Activated CD4-positive, CD25-positive, alpha-beta regulatory T cell (primary cell): ENCODE measurements at places on chromosomes 5 and 9.

GRCh38 chr5:59709846-59710245 is 183.7 kb downstream of the PDE4D start:
- no peak for DNase-seq

DNA sequence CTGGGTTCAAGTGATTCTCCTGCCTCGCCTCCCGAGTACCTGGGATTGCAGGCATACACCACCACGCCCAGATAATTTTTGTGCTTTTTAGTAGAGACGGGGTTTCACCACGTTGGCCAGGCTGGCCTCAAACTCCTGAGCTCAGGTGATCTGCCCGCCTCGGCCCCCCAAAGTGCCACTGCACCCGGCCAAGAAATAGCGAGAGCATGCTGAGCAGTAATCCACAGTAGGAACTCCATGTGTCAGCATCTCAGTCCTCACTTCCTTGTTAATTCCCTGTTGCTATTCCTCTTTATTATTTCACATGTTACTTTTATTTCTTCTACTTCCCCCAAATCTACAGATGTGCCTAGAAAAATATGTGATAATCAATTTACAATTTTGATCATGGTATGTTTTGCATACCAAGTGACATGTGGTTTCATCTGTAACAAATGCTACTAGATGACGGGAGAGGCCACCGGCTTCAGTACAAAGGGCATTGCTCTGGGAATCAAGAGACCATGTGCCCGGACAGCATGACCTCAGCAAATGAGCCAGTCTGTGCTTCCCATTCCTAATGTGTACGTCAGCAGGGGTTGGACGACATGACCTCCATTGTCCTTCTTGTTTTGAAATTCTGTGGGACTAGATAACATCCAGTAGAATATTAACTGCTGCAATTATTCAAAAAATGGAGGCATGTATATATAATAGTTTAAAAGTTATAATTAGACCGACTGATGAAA is 61.6 kb downstream of the FNBP1 start:
- no peak for DNase-seq

DNA sequence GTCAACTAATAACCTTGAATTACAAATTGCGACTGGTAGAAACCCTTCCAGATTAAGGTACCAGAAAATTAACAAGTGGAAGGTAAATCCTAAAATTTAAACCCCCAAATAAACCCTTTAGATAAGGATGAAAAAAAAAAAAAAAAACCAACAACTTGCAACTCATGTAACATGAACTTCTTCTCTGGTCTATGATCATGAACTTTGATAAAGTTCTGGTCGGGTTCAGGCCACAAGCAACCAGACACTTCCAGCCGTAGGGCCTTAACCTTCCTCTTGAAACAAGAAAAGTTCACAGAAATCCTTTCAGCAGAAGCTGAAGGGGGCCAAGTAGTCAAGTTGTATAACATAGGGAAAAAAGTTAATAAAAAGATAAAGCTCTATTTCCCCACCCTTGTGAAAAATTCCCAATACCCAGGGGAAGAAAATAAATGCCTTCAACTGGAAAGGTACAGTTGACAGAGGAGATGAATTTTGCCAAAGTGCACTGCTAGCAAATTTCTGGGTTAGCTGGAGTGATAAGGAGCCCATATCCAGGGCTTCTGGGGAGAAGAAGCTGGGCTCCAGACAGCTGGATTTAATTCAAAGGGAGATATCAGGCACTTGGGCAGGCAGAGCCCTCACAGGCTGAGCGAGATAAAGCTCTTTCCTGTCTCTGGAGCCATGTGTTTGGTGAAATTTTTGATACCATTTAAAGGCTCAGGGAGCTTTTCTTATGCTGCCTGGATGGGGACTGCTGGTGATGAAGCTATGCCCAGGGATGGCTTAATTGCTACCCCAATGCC is 234.2 kb upstream of the PANK3 start:
- DNase-seq: no peak

DNA sequence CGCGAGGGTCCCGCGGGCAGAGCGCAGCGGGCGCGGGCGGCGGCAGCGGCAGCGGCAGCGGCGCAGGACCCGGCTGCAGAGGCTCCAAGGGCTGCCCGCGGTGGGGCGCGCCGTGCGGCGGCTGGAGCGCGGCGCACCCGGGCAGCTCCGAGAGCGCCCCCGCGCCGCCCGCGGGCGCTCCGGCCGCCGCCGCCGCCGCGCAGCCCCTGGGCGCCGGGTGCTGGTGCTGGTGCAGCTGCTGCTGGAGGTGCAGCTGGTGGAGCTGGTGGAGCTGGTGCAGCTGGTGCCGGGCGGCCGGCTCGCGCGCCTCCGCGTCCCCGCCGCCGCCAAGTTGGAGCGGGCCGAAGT is 644 bp downstream of the IER5L start:
- no peak for DNase-seq

- no peak for DNase-seq
Measured at GRCh38 chr9:73149371-73150067, 2.1 kb upstream of the ANXA1 start.

- no peak for DNase-seq
Measured at GRCh38 chr5:123454259-123454911, 31.2 kb upstream of the CEP120 start.

DNA sequence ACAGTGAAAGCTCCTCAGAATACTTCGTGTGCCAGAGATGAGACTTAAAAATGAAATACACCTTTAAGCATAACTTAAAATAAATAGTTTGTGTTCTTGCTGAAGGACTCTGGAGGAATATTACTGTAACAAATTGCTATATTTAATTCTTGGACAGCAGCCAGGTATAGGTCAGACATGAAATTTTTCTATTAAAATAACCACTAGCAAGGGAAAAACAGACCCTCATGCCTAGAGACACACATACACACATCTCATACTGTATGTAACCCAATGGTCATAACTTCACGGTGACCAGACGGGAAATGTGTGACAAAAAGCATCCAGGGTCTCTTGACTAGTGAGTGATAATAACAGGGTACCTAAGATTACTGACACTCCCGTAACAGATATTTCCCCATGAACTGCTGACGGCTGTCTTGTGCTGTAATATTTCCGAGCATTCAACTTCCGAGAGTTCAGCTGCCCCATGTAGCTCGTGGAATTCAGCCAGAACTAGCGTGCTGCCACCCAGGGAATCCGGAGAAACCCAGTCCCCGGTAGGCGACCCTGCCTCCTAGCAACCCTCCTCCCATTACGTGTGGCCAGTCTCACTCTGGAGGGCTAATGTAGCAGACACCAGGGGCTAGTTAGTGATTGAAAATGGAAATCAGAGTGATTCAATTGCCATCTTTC is 2295.1 kb upstream of the WWC1 start:
- no peak for DNase-seq

DNA sequence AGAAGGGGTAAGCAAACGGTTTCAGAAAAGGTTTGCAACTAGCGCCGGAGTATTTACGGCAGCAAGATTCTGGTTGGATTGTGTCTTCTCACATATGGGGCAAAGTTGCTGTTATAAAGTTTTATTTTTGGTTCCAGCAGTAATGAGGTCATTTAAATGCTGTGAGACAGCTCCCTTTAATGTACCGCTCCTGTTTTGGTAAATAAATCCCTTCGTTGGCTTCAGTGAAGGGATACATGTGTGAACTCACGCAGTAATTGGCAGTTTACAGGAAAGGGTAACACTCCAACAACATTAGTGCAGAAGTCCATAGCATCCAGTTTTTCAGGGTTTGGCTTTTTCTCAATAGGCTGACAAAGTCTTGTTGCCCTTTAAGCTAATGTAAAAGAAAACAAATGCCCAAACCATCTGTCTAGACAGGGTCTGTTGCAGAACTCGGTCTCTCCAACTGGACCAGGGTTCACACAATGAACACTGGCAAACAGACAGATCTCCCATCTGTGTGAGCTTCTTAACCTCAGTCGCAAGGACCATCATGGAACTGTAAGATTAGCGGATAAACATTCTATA is 184.0 kb downstream of the GOLPH3 start:
- DNase-seq: no peak

- DNase-seq: no peak
Measured at GRCh38 chr5:56569076-56569475, 246.3 kb upstream of the MAP3K1 start.

- DNase-seq: no peak
Measured at GRCh38 chr5:16702964-16703363, 86.2 kb upstream of the RETREG1 start.

DNA sequence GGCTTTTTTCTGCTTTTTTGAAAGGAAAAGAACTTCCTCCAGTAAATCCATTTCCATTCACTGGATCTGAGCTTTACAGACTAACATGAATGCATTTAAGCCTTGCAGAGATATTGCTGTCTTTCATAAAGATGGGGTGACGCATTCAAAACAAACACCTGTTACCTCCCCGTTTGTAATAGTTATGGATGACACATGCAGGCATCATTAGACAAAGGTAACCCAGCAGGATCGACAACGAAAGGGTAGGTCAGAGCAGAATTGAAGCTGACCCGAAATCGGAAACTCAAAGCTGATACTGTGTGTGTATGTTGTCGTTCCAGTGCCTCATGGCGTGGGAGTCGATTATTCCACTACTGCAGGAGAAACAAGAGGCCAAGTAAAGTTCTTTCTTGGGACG is 22.2 kb downstream of the SLC46A2 start:
- no peak for DNase-seq

DNA sequence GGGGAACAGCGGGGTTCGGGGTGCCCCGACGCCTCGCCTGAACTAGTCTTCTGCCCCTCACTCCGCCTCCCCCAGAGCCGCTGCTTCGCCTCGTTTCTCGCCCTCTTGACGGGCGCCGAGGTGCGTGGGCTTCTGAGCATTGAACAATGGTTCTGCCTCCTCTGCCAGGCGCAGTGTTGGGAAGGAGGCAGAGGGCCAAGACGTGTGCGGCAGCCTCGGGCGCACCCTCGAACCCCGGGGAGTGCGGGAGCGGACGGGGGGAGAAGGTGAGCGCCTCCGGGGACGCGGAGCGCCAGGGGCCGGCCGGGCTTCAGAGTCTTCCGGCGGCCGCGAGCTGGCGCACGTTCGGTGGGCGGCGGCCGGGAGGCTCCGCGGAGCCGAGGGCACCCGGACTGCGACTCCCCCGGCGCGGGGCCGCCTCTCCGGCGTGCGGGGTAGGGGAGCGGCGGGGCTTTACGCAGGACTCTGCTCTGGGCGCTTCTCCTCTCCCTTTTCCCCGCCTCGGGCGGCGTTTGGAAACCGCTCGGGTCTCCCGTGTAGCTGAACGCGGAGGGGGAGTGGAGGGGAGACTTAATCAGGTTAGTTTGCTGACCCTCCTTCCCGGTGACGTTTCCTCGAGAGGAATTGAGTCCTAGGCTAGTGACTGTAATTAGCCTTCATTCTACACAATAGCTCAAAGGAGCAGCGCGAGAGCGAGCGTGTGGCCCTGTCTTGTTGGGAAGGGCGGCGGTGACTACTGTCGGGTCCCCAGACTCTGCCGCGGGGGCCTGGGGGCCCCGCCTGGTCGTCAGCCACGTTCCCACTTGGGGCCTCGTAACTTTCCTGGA is 1.1 kb downstream of the VLDLR start:
- no peak for DNase-seq

DNA sequence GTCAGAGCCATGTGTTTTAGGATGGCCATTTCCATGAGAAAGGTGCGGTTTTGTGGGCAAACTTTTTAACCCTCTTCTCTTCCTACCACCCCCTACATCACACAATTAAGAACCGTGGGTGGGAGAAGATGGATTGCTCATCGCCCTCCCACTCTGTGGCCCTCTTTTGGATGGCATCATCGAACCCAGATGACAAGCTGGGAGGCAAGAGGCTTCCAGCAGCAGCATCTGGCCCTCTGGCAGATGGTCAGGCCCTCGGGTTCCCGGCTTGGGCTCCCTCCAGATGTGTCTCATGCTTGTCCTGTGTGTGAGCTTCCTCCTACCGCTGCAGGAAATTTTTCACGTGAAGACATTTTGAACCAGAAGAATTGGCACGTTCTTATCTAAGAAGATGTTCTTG is 199.9 kb downstream of the EBF1 start:
- no peak for DNase-seq

DNA sequence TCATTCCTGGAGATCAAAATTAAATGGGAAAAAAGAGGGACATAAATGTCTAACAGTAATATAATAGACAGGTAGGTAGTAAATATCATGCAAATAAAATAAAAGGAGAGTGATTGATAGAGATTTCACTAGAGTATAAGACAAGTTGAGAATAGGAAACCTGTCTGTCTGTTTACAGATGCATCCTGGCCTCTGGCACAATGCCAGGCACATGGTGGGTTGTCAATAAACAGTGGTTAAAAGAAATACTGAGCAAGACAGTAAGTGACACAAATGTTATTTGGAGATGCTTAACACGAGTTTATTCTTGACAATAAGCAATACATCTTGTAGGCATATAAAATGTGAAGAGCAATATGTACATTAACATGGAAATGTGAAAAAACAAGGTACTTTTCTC is 33.3 kb downstream of the RICTOR start:
- no peak for DNase-seq

DNA sequence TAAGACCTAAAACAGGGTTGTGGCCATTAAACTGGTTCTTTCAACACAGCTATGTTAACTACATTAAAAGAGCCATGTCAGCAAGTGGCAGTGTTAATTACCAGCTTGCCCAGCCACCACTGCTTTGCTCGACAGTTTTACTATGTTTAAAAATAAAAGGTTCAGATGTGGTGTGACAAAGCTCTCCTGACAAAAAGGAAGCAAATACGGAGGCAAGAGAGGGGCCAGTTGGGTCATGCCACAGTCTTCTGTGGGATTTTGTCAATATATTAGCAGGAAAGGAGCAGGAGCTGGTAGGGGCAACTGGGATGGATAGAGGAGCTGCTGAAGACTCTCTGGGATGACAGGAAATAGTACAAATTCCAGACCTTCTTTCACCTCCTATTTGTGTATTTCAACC is 113.5 kb upstream of the PCA3 start:
- DNase-seq: no peak

DNA sequence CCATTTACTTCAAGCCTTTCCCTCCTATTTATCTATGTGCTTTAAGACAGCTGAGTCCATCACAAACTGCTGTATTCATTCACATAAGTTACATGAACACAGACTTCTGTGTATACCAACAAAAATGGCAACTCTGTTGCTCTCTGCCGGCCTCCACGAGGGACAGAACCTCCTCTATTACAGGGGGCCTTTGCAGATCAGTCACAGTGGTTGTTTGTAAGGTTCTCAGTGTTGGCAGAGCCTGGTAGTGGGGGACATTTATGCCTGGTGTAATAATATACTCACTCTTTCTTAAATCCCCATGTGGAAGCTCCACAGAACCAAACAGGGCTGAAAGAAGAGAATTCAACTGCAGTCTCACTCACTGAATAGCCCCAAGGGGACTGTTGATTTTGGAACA is 76.5 kb downstream of the SLC1A1 start:
- no peak for DNase-seq
